ENCODE measurements at places on chromosomes 4 and X.

GRCh38 chr4:52991472-52991871 lies 129.4 kb downstream of the RASL11B start:
- DNase-seq: no peak

GRCh38 chrX:81259714-81260395 lies 58.0 kb downstream of the SH3BGRL start:
- no peak for DNase-seq

DNA sequence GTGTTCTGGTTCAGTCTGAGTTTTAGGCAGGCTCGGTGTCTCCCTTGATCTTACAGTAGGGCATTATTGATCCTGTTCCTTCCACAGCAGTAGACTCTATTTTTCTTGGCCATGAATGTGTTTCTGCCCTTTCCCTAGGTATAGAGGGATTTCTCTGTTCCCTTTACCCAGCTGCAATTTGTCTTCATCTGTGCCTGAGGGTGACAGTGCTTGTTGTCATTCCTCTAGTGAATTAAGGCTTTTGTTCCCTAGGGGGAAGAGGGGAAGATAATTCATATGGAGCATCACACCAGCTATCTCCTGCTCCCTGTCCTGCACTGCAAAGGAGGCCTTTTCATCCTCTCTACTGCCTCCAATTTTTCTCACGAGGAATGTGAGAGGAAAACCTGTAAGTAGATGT lies 39.7 kb upstream of the CXorf51A start:
- no peak for DNase-seq

DNA sequence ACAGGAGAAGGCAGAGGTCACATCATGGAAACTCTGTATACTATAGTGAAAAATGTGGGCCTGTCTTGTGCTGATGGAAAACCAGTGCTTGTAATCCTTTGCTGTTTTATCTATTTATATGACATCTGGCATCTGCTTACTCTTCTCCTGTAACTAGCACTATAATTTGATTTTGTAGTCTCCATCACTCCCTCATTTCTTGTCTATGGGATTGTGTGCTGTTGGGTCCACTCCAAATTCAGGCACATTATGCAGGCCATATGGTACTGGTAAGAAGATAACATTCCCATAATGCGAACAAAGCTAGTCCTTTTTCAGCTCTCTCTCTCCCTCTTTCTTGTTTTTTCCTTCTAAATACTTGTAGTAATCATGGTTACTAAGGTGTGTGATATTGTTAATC lies 581.2 kb upstream of the IGFBP7 start:
- no peak for DNase-seq

DNA sequence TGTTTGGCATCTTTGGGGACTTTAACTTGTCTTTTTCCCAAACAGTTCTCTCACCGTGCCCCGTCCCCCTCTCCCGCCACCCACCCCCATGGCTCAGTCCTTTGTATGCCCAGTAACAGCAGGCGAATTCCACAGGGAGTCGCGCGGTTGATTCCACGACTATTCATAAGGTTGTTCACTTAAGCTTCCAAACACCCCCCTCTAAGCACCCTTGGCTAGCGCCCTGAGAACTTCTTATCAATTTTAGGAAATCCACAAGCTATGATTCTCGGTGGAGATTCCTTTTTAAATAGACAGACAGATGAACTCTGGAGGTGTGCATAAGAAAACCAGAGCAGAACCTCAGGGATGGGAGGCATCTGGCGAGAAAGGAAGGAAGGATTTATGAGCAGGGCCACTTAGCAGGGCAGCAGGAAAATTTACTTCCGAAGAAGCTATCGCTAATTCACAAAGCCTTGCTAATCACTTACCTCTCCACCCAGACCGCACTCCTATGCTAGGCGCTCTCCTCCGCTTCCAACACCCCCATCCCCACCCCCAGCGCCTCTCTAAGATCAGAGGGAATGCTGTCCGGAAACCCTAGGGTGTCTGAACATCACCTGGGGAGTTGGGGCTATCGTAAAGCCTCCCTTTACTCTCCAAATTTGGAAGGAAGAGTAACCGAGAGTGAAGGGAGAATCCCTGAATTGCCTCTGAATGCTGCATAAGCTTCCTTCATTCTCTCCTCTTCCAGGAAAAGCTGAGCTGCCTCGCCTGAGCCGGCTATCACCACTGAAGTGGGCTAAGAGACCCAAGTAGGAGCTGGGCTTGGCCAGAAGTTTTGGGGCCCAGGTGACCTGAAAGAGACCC lies 1.7 kb downstream of the UNC5C start:
- no peak for DNase-seq
